Psoas muscle (tissue), 8 donors: ENCODE measurements at places on chromosomes 7 and 10.

DNA sequence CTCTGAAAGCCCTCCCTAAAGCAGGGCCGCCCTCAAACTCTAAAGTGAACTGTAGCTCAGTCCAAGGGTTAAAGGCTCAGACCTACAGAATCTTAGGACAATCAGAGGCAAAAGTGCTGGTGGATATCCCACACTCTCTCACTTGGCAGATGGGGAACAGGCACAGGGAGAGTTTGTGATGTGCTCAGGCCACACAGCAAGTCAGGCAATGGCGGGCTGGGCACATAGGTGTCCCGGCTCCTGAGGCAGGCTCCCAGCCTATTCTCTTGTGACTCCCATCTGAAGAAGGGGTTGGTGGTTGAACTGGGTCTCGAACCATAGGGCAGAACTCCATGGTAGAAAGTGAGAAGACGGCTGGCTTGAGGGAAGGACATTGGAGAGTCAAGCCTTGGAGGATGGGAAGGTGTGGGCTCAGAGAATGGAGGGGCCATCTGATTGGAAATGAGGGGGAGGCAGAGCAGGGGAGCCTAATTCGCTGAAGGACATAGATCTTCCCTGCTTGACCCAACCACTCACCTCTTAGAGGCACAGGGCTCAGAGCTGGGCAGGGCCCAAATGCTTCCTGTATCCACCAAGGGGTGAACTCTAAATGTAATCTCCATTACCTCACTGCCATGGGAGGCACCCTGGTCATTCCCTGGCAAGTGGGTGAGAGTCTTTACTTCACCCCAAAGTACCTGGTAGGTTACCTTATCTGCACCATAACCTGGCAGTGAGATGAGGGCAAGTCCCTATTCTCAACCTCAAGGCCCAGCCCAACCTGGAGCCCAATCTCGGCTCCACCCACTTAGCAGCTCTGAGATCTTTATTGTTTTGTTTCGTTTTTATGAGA lies 4.9 kb upstream of the ZMIZ1 start:
- no peaks in the 10 kb centered on the region for H3K27me3 ChIP-seq
- H3K4me3 ChIP-seq, result no peak overlapping the region
- no peaks in the 10 kb centered on the region for H3K4me1 ChIP-seq

GRCh38 chr10:122286867-122287266 lies 15.8 kb downstream of the BTBD16 start:
- peak; percentile 89 for DNase-seq
- peaks cover 34% of the 10 kb centered on the region for H3K4me1 ChIP-seq
- no peaks in the 10 kb centered on the region for H3K36me3 ChIP-seq

DNA sequence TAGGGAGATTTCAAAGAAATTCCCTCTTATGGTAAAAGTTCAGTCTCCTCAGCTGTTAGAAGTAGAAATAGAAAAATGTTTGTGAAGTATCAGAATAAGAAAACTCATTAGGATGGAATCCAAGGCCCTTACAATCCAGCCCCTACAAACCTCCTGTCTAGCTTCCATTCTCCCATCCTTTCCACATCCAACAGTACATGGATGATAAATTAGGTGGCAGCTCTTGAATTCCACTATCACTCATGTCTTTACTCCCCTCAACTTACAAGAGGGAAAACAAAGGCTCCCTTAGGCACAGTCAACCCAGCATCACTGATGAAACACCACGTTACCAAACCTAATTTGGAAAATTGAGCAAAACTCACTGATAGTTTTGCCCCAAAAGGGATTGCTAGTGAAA lies 23.0 kb downstream of the FAM13C start:
- peak overlapping the region; percentile 78 for H3K27ac ChIP-seq
- no peaks in the 10 kb centered on the region for H3K27me3 ChIP-seq
- no peaks in the 10 kb centered on the region for H3K36me3 ChIP-seq
- H3K4me3 ChIP-seq, result no peak overlapping the region

GRCh38 chr7:5063698-5064097 lies 18.0 kb downstream of the RBAK start:
- H3K36me3 ChIP-seq, result peaks cover 79% of the 10 kb centered on the region
- H3K27ac ChIP-seq, result no peak overlapping the region
- no peak for DNase-seq
- H3K4me3 ChIP-seq, result no peak overlapping the region
- no peaks in the 10 kb centered on the region for H3K27me3 ChIP-seq
- H3K4me1 ChIP-seq, result no peaks in the 10 kb centered on the region

- H3K4me3 ChIP-seq, result no peak overlapping the region
- no peaks in the 10 kb centered on the region for H3K4me1 ChIP-seq
- H3K27ac ChIP-seq, result no peak overlapping the region
- no peaks in the 10 kb centered on the region for H3K36me3 ChIP-seq
Observed at GRCh38 chr10:64518456-64518855, 997.3 kb downstream of the REEP3 start.

GRCh38 chr7:91325726-91326125 lies 61.5 kb downstream of the FZD1 start:
- H3K27me3 ChIP-seq, result no peaks in the 10 kb centered on the region
- no peak overlapping the region for H3K4me3 ChIP-seq
- H3K27ac ChIP-seq, result no peak overlapping the region
- H3K4me1 ChIP-seq, result no peaks in the 10 kb centered on the region

- peaks cover 16% of the 10 kb centered on the region for H3K4me1 ChIP-seq
- H3K27ac ChIP-seq, result no peak overlapping the region
- H3K27me3 ChIP-seq, result no peaks in the 10 kb centered on the region
- H3K36me3 ChIP-seq, result peaks cover 9% of the 10 kb centered on the region
- no peak for DNase-seq
Observed at GRCh38 chr7:98133181-98133580, 26.5 kb downstream of the LMTK2 start.

- no peak overlapping the region for H3K27ac ChIP-seq
- peaks cover 9% of the 10 kb centered on the region for H3K4me1 ChIP-seq
- H3K36me3 ChIP-seq, result no peaks in the 10 kb centered on the region
- no peak overlapping the region for H3K4me3 ChIP-seq
- peaks cover 99% of the 10 kb centered on the region for H3K27me3 ChIP-seq
Observed at GRCh38 chr10:8041284-8041991, 13.1 kb upstream of the GATA3 start.

DNA sequence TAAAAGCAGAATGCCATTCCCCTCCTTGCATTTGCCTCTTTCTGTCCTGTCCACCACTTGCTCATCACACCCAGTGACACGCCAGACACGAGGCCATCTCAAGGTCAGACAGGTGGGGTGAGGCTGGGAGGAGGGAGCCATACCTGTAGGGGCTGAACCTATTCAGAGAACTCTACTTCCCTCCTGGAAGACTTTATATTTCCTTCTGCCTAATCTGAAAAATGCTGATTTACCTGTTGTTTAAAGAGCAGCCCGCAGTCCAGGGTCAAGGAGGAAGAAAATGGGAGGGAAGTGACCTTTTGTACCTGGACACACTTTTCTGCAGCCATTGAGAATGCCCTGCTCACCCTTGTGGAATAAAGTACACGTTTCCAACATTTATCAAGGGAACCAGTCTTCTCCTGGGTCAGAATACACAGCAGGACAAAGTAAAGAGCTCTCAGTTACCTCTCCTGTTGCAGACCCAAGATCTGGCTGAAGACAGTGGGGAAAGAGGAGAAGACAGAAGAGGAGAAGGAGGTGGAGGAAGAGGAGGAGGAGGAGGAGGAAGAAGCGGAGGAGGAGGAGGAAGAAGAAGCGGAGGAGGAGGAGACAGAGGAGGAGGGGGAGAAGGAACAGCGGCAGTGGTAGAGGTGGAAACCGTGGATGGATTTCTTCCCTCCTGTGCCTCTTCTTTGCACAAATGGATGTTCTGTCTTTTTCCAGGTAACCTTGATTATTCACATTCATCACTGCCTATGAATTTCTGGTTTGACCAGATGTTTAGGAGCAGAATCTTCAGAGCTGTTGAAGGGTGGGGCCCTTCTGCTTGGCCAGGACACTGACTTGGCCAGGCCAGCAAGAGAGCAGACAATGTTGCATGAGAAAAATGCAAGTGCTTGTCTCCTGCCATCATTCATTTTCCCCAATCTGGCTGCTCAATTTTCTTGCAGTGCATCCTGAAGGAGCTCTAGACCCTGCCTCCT lies 1.2 kb upstream of the BLNK start:
- no peaks in the 10 kb centered on the region for H3K27me3 ChIP-seq
- no peak overlapping the region for H3K27ac ChIP-seq
- no peak overlapping the region for H3K4me3 ChIP-seq
- H3K36me3 ChIP-seq, result no peaks in the 10 kb centered on the region

DNA sequence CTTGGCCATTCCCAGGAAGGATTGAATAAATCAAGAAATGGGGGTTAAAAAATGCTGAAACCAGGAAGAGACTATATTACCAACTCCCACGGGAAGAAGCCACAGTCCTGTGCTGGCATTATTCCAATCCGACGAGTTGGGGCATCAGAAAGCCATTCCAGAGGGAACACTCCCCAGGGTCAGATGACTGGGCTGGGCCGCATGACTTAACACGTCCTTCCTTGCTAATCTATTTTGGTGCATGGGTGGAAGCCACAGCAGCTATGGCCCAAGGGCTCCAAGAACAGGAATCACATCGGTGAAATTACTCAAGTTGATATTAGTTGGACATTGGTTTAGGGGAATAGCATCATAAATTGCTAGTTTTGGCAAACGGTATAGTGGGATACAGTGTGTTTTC lies 592.9 kb upstream of the NRP1 start:
- no peaks in the 10 kb centered on the region for H3K27me3 ChIP-seq
- H3K4me1 ChIP-seq, result no peaks in the 10 kb centered on the region
- no peak overlapping the region for H3K27ac ChIP-seq
- no peak for DNase-seq
- no peaks in the 10 kb centered on the region for H3K36me3 ChIP-seq

DNA sequence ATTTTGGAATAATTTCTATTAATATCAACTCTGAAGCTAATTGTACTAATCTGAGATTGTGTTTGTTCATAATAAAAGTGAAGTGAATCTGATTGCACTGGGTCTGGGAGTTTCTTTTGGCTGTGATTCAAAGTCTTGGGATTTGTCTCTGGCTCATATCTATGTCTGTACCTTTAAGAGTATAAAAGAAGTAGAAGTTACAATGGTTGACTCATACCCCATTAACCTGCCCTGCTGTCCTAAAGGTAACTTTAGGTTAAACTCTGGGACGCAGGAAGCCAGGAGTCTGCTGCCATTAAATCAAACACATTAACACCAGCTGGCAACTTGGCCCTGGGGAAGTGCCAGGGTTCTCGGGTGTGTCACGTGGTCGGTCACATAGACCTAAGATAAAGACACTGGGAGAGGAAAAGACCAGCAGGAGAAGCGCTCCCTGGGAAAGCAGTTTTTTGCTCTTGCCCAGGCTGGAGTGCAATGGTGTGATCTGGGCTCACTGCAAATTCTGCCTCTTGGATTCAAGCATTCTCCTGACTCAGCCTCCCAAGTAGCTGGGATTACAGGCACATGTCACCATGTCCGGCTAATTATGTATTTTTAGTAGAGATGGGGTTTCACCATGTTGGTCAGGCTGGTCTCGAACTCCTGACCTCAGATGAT lies 17.8 kb downstream of the SCD start:
- H3K36me3 ChIP-seq, result no peaks in the 10 kb centered on the region
- H3K4me3 ChIP-seq, result no peak overlapping the region
- DNase-seq, result peak; percentile 90

DNA sequence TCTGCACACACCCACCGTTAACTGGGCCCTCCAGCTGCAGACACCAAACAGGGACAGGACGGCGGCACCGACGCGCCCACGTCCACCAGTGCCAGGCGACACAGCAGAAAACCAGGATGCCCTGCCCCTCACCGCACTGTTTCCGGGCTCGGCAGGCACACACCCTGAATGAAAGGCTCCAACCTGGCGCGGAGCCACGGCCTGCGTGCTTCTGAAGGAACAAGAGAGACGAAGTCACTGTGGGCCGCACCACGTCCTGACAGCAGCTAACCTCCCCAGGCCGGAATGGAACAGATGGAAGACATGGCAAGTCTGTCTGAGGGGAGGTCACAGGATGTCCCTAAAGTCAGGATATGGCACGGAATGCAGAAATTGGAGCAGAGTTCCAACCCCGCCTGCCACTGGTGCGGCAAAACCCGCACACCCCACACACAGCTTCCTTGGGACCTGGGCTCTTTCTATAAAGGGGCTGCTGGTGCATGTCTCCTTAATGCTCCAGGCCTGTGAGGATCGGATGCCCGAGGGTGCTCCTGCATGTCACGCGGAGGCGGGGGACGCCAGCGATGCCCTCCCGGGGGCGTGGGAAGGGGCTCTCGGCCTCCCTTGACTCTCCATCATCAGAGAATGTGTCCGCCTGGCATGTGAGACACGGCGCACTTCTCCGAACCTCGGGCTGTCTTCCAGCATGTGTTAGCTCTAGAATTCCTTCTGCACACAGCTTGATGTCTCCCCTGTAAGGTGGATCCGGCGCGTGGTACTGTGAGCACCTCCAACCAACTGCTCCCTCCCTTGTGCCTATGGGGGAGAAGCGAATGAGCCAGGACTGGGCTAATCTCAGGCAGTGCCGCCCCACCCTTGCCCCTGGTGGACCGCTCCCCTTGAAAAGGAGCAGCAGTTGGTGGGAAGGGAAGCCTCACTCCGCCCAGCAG lies 3.9 kb upstream of the GPER1 start:
- no peak overlapping the region for H3K4me3 ChIP-seq
- no peaks in the 10 kb centered on the region for H3K36me3 ChIP-seq
- H3K27me3 ChIP-seq, result no peaks in the 10 kb centered on the region
- DNase-seq, result no peak
- no peak overlapping the region for H3K27ac ChIP-seq

DNA sequence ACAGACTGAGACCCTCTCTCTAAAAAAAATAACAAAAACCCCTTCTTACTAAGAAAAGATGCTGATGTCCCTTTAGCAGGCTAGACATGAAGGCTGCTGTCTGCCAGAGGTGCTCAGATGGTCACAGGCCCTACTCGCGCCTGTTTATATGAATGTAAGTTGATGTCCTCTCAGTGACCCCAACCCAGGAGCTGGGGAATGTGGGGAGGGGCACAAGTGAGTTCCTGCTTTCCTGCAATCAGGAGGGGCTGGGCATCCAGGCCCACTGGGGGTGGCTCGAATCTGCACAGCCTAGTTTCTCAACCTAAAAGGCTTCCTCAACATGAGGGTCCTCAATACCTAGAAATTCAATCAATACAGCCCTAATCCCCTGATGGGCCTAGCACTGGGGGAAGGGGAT lies 12.1 kb upstream of the SLC29A3 start:
- H3K27ac ChIP-seq, result no peak overlapping the region
- H3K36me3 ChIP-seq, result no peaks in the 10 kb centered on the region
- no peaks in the 10 kb centered on the region for H3K4me1 ChIP-seq
- no peaks in the 10 kb centered on the region for H3K27me3 ChIP-seq
- no peak overlapping the region for H3K4me3 ChIP-seq
- no peak for DNase-seq

DNA sequence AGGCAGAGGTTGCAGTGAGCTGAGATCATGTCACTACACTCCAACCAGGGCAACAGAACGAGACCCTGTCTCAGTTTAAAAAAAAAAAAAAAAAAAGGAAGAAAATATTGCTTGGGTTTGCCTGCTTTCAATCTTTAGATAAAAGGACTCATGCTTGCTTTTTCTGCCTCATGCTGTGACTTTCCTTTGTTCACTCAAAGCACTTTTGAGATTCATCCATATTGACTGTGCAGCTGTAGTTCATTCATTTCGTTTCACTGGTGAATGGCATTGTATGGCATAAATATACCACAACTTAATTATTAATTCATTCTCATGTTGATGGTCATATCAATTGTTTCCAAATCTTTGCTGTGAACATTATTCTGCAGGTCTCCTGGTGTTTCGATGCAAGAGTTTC lies 97.6 kb upstream of the NFE2L3 start:
- H3K27me3 ChIP-seq, result peaks cover 3% of the 10 kb centered on the region
- no peak overlapping the region for H3K4me3 ChIP-seq
- no peaks in the 10 kb centered on the region for H3K36me3 ChIP-seq
- H3K27ac ChIP-seq, result no peak overlapping the region

- H3K36me3 ChIP-seq, result no peaks in the 10 kb centered on the region
- H3K27me3 ChIP-seq, result no peaks in the 10 kb centered on the region
- H3K27ac ChIP-seq, result no peak overlapping the region
- no peak overlapping the region for H3K4me3 ChIP-seq
- no peaks in the 10 kb centered on the region for H3K4me1 ChIP-seq
Observed at GRCh38 chr7:120404042-120404441, 131.1 kb downstream of the KCND2 start.
